Stimulated activated CD4-positive, alpha-beta T cell treated with anti-CD3 and anti-CD28 coated beads, TNF-alpha, amount 100 ng/mL, for 24 hours (primary cell): ENCODE measurements at places on chromosomes 16 and 17.

DNA sequence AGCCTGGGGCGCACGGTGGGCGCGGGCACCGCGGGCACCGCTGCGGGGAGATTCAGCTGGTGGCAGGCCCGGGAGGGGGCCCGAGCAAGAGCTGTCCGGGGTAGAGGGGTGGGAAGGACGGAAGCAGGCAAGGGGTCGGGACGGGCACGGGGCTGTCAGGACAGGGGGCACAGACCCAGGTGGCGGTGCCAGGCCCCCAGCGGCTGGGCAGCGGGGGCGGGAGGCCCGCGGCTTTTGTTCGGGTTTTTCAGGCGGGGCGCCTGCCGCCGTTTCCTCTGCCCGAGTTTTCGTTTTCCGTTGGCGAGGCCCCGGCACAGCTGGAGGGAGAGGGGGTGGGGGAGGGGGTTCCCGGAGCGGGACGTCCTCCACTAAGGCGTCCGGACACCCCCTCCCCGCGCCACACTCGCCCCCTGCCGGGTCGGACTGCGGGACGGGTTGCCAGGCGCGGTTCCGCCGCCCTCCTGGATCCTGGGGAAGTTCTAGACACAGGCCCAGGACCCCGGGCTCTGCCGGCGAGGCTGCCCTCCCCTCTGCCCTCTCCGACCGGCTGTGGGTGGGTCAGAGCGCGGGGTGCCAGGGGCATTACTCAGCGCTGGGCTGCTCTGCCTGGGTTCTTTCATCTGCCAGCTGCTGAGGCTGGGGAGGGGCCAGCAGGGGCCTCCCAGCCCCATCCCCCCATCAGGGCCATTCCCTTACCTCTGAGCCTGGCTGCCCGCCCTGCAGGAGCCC lies 543 bp downstream of the ARHGAP23 start:
- DNase-seq = no peak

GRCh38 chr16:17432901-17433576 lies 37.7 kb downstream of the XYLT1 start:
- DNase-seq = no peak

GRCh38 chr17:41970901-41971331 lies 4.3 kb downstream of the CNP start:
- DNase-seq = no peak

DNA sequence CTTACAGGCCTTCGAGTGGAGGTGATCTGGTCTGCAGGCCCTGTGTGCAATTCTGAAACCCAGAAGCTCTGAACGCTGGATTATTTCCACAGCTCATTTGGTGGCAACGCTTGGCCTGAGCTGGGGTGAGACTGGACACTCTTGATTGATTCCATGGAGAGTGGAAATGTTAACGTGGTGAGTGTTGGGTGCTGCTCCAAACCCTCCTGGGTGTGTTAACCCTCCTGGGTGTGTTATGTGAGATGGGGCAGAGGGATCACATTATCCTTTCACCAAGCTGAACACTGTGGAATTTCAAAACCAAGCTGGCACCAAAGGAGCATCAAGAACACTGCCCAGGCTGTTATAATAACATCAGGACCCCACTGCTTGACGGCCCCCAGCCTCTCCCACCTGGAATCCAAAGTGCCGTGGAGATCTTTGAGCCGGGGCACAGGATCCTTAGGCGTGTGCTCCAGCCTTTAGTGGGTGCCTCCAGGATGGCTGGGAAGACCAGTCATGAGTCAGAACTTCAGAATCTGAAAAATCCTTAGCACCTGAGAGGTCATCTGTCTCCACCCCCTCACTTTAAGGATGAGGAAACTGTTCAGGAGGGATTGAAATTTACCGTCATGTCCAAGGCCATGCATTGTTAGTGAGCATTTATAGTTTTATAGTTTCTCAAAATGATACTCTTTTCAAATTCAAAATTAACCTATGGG lies 75.0 kb downstream of the RPTOR start:
- no peak for DNase-seq

GRCh38 chr17:1907909-1908698 lies 78.3 kb downstream of the RPA1 start:
- DNase-seq = no peak

DNA sequence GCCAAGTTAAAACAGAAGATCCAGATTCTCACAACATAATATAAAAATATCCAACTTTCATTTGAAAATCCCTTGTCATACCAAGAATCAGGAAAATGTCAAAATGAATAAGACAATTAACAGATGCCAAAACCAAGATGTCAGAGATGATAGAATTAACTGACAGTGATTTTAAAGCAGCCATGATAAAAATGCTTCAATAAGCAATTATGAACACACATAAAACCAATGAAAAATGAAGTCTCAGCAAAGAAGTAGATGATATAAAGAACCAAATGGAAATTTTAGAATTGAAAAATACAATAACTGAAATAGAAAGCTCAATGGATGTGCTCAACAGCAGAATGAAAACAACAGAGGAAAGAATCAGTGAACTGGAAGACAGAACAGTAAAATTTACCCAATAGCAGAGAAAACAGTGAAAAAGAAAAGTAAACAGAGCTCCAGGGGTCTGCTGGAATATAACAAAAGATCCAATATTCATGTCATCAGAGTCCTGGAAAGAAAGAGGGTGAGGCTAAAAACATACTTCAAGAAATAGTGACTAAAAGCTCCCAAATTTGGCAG lies 35.1 kb downstream of the SHCBP1 start:
- DNase-seq = no peak
